ENCODE measurements at places on chromosomes 3 and 15. TPM values are rescaled to one million over a fixed set of nuclear protein-coding genes. Genes with fewer than 3 reads are reported as not detected.

GRCh38 chr3:153246806-153247205, 84.8 kb downstream of the RAP2B start:
- DNase-seq = no peak
- peak overlapping the region; percentile 50 for H3K27ac ChIP-seq
- H3K27me3 ChIP-seq = no peaks in the 10 kb centered on the region
- no peak overlapping the region for H3K4me3 ChIP-seq

GRCh38 chr3:186705882-186706780, 11.0 kb upstream of the KNG1 start:
- H3K27ac ChIP-seq = no peak overlapping the region
- H3K4me1 ChIP-seq = no peaks in the 10 kb centered on the region
- H3K4me3 ChIP-seq = no peak overlapping the region
- no peaks in the 10 kb centered on the region for H3K36me3 ChIP-seq
- DNase-seq = no peak

GRCh38 chr15:70113304-70113700, 15.6 kb upstream of the TLE3 start:
- peaks cover 7% of the 10 kb centered on the region for H3K4me1 ChIP-seq
- peak; percentile 65 for DNase-seq
- no peaks in the 10 kb centered on the region for H3K36me3 ChIP-seq

GRCh38 chr3:142210608-142211007, 14.8 kb downstream of the GK5 start:
- no peak overlapping the region for H3K27ac ChIP-seq
- H3K36me3 ChIP-seq = peaks cover 51% of the 10 kb centered on the region
- DNase-seq = no peak
- H3K27me3 ChIP-seq = no peaks in the 10 kb centered on the region
- no peaks in the 10 kb centered on the region for H3K4me1 ChIP-seq

GRCh38 chr3:162487138-162487537, 990.5 kb downstream of the OTOL1 start:
- H3K4me3 ChIP-seq = no peak overlapping the region
- no peaks in the 10 kb centered on the region for H3K4me1 ChIP-seq
- DNase-seq = no peak
- H3K36me3 ChIP-seq = no peaks in the 10 kb centered on the region
- H3K27ac ChIP-seq = no peak overlapping the region

DNA sequence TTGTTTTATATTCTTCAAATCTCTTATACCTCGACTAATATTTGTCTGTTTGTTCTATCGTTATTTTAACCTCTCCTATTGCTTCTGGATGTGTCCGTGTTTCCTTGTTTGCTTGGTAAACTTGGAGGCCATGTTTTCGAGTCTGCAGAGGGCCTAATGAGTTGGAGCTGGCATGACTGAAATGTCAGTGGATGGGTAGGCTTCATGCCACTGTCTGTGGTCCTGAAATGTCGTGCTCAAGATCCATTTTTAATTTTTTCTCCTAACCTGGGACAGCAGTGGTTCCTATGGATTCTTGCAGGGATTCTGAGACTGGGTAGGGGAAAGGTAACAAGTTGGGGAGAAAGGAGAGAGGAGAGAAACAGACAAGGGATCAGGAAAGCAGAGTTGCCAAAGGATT, 18.8 kb upstream of the GASK1A start:
- no peaks in the 10 kb centered on the region for H3K4me1 ChIP-seq
- H3K4me3 ChIP-seq = no peak overlapping the region
- DNase-seq = no peak
- H3K36me3 ChIP-seq = no peaks in the 10 kb centered on the region
- H3K27me3 ChIP-seq = no peaks in the 10 kb centered on the region

DNA sequence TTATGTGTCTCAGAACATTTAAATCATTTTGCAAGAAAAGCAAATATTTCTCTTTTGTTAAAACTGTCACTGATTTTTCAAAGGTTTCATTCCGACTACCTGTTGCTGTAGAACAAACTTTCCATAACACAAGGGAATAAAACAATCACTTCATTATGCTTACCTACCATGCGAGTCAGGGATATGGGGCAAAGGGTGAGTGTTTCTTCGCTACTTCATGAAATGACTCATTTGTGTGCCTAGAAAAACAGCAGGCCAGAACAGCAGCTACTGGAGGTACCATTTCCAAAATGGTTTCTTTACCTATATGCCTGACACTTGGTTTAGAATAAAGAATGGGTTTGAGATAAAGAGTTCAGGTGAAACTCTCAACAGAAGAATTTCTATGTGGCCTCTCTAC, 712.5 kb downstream of the PLOD2 start:
- H3K4me3 ChIP-seq = no peak overlapping the region
- no peaks in the 10 kb centered on the region for H3K4me1 ChIP-seq
- DNase-seq = no peak

GRCh38 chr15:41150279-41150678, 34.2 kb upstream of the INO80 start:
- no peak overlapping the region for H3K27ac ChIP-seq
- H3K4me3 ChIP-seq = no peak overlapping the region
- H3K36me3 ChIP-seq = no peaks in the 10 kb centered on the region
- DNase-seq = no peak
- no peaks in the 10 kb centered on the region for H3K27me3 ChIP-seq
- H3K4me1 ChIP-seq = no peaks in the 10 kb centered on the region

GRCh38 chr3:127383656-127384179, 95.9 kb upstream of the PRR20G start:
- no peaks in the 10 kb centered on the region for H3K36me3 ChIP-seq
- no peak overlapping the region for H3K27ac ChIP-seq
- no peaks in the 10 kb centered on the region for H3K4me1 ChIP-seq
- H3K27me3 ChIP-seq = peaks cover 10% of the 10 kb centered on the region
- H3K4me3 ChIP-seq = no peak overlapping the region

DNA sequence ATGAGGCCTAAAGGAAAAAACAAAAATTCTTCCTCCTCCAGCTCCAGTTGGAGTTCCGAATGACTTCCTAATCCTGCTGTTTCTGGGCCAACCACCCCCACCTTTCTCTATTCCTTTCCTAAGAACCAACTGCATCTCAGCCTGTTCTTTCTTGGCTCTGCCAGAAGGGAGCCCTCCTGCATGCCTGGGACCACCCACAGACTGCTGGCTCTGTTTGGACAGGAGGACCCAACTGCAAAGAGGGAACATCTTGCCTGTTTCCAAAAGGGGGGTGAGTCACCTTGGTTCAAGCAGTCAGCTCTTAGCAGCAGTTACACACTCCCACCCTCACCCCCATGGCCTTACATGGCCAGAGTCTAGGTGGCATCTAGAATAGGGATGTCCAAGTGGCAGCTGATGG, 116.0 kb upstream of the PRICKLE2 start:
- H3K4me1 ChIP-seq = no peaks in the 10 kb centered on the region
- H3K27ac ChIP-seq = no peak overlapping the region
- DNase-seq = no peak

GRCh38 chr3:22981166-22981565, 222.0 kb upstream of the UBE2E2 start:
- H3K27me3 ChIP-seq = no peaks in the 10 kb centered on the region
- H3K4me3 ChIP-seq = no peak overlapping the region
- no peak for DNase-seq
- H3K4me1 ChIP-seq = peaks cover 7% of the 10 kb centered on the region
- H3K36me3 ChIP-seq = no peaks in the 10 kb centered on the region
- H3K27ac ChIP-seq = peak overlapping the region; percentile 38

- H3K4me1 ChIP-seq = no peaks in the 10 kb centered on the region
- no peak for DNase-seq
- peaks cover 3% of the 10 kb centered on the region for H3K27me3 ChIP-seq
- H3K36me3 ChIP-seq = no peaks in the 10 kb centered on the region
Observed at GRCh38 chr15:81411051-81411450, 37.0 kb upstream of the TMC3 start.

- H3K36me3 ChIP-seq = no peaks in the 10 kb centered on the region
- no peak overlapping the region for H3K4me3 ChIP-seq
- peak overlapping the region; percentile 36 for H3K27ac ChIP-seq
- peaks cover 2% of the 10 kb centered on the region for H3K27me3 ChIP-seq
- H3K4me1 ChIP-seq = no peaks in the 10 kb centered on the region
Observed at GRCh38 chr15:77889009-77889806, 188.3 kb downstream of the TBC1D2B start.

DNA sequence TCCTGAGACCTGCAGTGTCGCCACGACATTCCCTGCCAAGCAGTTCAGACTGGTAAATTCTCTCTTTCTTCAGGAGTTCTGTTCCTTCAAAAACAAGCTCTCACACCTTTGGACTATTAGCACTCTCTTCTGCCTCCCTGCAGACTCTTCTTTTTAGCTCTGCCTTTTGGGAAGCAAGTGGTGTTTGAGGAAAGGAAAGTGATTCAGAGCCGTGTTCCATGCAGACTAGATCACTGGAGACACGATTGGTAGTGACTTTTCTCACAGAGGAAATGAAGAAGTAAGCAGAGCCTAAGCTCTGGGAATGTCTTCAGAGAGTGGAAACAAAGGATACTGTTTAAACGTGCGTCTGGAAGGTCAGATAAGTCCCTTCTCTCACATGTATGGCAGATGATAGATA, 270.6 kb upstream of the TPRG1 start:
- H3K27me3 ChIP-seq = no peaks in the 10 kb centered on the region
- H3K36me3 ChIP-seq = no peaks in the 10 kb centered on the region
- H3K4me3 ChIP-seq = no peak overlapping the region

GRCh38 chr3:17204049-17204650, 319.4 kb downstream of the PLCL2 start:
- no peaks in the 10 kb centered on the region for H3K27me3 ChIP-seq
- DNase-seq = no peak
- H3K4me3 ChIP-seq = no peak overlapping the region
- H3K4me1 ChIP-seq = peaks cover 7% of the 10 kb centered on the region
- no peaks in the 10 kb centered on the region for H3K36me3 ChIP-seq

GRCh38 chr15:79130535-79131130, 40.1 kb upstream of the RASGRF1 start:
- no peak overlapping the region for H3K27ac ChIP-seq
- no peak for DNase-seq
- H3K4me1 ChIP-seq = no peaks in the 10 kb centered on the region
- H3K4me3 ChIP-seq = no peak overlapping the region
- no peaks in the 10 kb centered on the region for H3K36me3 ChIP-seq
- peaks cover 2% of the 10 kb centered on the region for H3K27me3 ChIP-seq

DNA sequence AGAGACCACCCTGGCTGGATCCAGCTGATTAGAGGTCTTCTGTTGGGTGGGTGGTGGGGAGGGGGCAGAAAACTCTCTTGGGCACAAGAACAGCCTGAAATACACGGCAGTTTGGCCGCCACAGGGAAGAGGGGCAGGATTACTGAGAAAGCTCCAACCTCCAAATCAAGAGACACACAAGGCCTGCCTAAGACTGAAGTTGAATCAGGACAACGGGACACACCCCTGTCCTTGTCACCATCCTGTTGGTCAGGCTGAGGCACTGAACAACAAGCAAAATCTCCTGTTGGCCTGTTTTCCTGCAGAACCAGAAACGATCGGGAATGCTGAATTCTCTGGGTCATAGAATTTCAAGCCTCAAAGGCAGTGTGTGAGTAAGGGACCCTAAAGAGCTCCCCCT, 247.8 kb downstream of the FAM43A start:
- no peak overlapping the region for H3K27ac ChIP-seq
- no peak for DNase-seq
- H3K36me3 ChIP-seq = no peaks in the 10 kb centered on the region

- no peak overlapping the region for H3K4me3 ChIP-seq
- H3K4me1 ChIP-seq = peaks cover 3% of the 10 kb centered on the region
- H3K36me3 ChIP-seq = no peaks in the 10 kb centered on the region
- H3K27ac ChIP-seq = no peak overlapping the region
- no peaks in the 10 kb centered on the region for H3K27me3 ChIP-seq
Observed at GRCh38 chr3:183185696-183186095, 23.2 kb upstream of the LAMP3 start.

DNA sequence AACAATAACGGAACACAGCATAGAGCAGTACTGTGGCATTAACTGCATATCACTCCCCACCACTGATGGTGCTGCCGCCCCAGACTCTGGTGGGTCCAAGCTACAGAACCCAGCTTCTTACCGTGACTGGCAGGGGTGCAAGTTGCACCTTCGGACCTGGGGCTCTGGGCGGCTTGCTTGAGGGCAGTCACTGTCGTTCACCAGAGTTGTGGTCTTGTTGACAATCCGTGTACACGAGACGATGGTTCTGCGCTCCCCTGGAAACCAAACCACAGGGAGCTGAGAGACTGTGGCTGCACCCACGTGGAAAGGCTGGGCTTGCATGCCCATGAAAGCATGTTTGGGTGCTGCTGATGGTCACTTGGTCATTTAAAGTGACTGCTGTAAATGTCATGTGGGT, 293.0 kb downstream of the ADAMTS17 start:
- no peak overlapping the region for H3K27ac ChIP-seq
- peaks cover 10% of the 10 kb centered on the region for H3K36me3 ChIP-seq
- no peaks in the 10 kb centered on the region for H3K27me3 ChIP-seq
- H3K4me3 ChIP-seq = no peak overlapping the region

DNA sequence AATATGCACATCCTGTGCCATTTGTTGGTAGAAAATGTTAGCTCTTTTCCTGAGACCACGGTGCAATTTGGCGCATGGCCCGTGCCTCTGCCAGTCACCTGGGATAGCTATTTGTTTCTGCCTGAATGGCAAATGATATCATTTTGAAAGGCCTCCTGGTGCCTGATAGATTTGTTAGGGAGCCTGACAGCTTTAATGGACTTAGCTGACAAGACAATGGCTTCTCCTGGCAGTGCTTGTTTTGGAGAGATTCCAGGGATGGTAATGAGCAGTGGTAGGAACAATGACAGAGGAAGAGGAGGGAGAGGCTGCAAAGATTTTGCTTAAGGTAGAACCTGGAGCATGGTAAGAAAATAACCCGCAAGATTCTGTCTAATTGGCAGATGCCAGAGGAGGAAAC, 268.5 kb downstream of the CLSTN2 start:
- no peaks in the 10 kb centered on the region for H3K4me1 ChIP-seq
- DNase-seq = no peak
- no peak overlapping the region for H3K27ac ChIP-seq
- no peaks in the 10 kb centered on the region for H3K27me3 ChIP-seq

Gene IL17RB
- 0.97 TPM for total RNA-seq

Gene GHRL
- not detected for total RNA-seq

Gene PLSCR2
- total RNA-seq = not detected

Gene JAGN1
- 18.6 TPM for total RNA-seq

Gene CASR
- total RNA-seq = 0.02 TPM

Gene NPAP1
- not detected for total RNA-seq

Gene RTP3
- total RNA-seq = not detected

Gene CHSY1
- total RNA-seq = 11.4 TPM

Gene SRGAP3
- 3.8 TPM for total RNA-seq

Gene AGTR1
- total RNA-seq = 3.1 TPM

Gene PLA2G4E
- 0.08 TPM for total RNA-seq

Gene HMCES
- 33.9 TPM for total RNA-seq

Gene GPR62
- total RNA-seq = 0.20 TPM

Gene MLF1
- total RNA-seq = 37.4 TPM

All from psoas muscle (tissue), 8 donors.